NCI-H2171 (cell line): ENCODE measurements at places on chromosomes 3 and 15.
A peak's percentile ranks its signal among the peaks of the same experiment; 100 is the strongest.

GRCh38 chr3:40387001-40387894, at the start of gene ENTPD3:
ENTPD3 (plus strand) TSS chr3:40387184; CDS start chr3:40388058, 874 bp downstream.
- no peak for DNase-seq

DNA sequence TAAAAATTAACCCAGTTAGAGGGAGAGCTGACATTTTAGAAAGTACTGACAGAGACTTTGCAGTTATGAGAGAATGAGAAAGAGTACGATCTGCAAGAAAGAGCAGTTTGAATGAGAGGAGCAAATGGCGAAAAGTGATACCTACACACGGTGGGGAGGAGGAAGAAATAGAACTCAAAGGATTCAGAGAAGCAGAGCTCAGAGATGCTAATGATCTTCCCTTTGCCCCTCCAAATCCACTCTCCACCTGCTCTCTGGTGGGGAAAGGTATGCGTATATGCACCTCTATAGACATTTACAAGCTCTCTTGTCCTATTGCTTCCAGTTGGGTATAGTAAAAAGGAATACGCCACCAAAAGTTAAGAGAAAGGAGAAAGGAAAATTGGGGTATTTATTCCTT, 123.3 kb upstream of the TTC14 start:
- DNase-seq: no peak

DNA sequence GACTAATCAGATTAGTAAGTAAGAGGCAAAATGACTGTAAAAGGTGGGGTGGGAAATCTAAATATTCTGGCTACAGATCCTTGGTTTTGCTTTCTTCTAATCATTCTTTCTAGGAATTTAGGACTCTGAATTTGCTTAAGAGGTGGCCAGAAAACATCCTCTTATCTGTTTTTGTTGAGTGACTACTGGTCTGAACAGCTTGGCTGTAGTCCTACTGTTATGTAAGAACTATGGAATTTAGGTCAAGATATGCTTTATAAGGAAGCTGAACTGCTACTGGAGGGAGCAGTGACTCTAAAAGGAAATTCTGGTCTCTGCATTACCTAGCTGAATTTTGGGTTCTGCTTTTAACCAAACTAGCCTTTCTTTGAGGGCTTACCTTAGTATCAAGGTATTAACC, 33.5 kb upstream of the CSPG5 start:
- no peak for DNase-seq

DNA sequence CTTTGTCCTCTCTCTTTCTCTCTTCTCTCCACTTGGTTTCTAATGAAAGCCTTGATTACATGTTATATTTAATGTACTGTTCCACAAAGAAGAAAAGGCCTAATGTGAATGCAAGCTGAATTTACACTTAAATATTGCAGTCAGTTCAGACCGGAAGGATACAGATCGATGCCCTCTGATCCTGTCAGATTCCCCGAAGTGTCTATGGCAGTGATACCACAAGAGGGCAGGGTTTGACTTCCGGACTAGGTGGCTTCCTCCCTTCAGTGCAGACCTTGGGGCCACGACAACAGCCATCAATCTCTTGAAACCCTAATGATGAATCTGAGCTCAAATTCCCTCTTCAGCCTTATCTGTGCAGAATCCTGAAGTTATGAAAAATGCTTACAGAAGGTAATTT, 29.5 kb downstream of the AGTR1 start:
- no peak for DNase-seq

GRCh38 chr3:37330466-37330865, 156.1 kb upstream of the LRRFIP2 start:
- DNase-seq: no peak

DNA sequence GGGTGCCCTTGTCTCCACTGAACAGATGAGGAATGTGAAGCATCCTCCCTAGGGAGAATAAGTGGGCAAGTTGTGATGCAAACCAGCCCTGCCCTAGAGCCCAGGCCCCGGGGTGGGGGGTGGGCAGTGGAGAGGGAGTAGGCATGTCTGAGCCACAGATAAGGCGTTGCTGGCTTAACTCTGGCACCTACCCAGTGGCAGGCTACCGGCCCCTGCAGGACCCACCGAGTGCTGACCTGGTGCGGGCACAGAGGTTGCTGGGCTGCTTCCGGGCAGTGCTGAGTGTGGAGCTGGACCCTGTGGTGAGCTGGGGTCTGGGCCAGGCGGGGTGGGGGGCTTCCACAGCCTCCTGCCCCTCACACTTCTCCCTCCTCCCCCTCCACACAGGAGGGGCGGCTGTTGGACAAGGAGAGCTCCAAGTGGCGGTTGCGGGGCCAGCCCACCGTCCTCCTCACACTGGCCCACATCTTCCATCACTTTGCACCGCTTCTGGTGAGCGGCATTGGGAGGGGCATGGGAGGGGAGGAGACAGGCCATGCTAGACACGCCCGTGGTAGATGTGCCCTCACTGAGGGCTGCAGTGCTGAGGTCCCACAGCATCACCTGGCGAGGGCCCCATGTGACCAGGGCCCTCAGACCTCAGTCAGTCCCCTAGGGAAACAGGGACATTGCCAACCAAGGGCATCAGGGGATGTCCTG, 10.1 kb downstream of the RNF123 start:
- no peak for DNase-seq

- DNase-seq: no peak
Measured at GRCh38 chr15:38853608-38854007, 289.0 kb upstream of the RASGRP1 start.

GRCh38 chr3:8657804-8658305, 13.3 kb upstream of the SSUH2 start:
- no peak for DNase-seq

DNA sequence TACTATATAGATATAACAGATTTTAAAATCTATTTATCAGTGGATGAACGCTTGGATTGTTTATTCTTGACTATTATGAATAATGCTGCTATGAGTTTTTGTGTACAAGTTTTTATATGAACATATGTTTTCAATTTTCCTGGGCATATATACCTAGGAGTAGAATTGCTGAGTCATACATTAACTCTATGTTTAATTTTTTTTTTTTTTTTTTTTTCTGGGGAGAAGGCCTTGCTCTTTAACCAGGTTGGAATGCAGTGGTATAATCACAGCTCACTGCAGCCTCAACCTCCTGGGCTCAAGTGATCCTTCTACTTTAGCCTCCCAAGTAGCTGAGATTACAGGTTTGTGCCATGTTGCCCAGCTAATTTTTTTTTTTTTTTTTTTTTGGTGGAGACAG, 9.1 kb downstream of the CIDEC start:
- no peak for DNase-seq

GRCh38 chr3:187708696-187709095, 6.3 kb upstream of the RTP2 start:
- DNase-seq: no peak

DNA sequence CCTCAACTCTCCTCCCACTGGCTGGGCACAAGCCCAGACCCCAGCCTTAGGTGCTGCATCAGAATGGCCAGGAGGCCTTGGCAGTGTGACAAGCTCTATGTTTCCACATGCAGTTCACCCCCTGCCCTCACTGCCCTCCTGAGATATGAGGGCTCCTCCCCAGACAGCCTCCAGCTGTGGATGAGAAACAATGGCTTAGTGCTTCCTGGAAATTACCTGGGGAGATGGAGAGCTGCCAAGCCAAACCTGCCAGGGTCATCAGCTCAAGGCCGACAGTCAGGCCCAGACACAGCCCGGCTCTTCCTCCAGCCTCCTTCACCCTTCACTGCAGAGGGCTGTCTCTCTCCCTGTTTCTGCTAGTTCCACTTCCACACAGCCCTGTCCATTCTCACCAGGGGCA, 76.3 kb downstream of the MYLK start:
- DNase-seq: no peak

DNA sequence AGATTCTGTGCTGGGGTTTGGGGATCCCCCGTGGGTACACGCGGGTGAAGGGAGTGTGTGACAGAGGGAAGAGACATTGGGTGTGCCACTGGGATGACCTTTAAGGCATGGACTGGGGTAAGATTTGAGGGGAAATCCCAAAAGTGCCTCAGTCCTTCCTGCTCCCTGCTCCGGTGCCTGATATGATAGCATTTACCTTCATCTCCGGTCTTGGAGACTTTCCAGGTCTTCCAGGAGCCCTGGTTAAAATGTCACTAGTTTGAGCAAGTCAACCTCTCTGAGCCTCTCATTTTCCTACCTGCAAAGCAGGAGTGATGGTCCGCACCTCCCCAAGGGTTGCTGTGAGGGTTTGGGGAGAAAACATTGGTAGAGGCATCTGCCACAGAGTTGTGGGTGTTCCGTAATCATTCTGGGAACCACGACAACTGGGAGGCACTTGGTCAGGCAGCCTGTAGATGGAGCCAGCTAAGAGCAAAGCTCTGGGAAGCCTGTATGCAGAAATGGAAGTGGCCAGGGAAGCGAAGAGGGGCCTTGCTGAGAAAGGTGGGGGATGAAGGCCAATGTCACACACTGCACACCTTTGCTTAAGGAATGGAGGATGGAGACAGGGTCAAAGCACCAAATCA, 33.9 kb upstream of the KIF23 start:
- no peak for DNase-seq

DNA sequence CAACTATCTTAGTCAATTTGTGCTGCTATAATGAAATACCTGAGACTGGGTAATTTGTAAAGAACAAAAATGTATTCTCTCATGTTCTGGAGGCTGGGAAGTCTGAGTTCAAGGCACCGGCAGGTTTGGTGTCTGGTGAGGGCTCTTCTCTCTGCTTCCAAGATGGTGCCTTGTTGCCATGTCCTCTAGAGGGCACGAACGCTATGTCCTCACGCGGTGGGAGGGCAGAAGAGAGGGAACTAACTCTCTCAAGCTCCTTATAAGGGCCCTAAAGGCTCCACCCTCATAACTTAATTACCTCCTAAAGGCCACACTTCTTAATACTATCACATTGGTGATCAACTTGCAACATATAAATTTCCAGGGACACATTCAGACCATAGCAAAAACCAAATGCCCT, 108.4 kb downstream of the ADAMTSL3 start:
- DNase-seq: no peak

GRCh38 chr3:129039271-129040038, 21.1 kb upstream of the GP9 start:
- peak; percentile 86 for DNase-seq

DNA sequence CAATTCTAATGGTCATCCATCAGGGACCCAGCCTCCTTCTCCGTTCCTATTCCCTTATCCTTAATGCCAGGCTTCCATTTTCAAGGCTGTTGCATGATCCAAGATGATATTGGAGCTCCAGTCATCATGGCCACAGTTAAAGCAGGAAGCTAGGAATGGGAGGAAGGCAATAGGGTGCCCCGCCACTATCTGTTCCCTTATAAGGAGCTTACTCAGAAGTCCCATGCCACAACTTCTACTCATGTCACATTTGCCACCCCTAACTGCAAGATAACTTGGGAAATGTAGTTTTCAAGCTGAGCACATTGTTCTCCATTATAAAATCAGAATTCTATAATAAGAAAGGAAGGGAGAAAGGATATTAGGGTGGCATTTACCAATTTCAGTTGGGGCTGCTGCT, 38.6 kb upstream of the SPSB4 start:
- no peak for DNase-seq

- no peak for DNase-seq
Measured at GRCh38 chr15:71691458-71692417, 118.6 kb upstream of the NR2E3 start.

DNA sequence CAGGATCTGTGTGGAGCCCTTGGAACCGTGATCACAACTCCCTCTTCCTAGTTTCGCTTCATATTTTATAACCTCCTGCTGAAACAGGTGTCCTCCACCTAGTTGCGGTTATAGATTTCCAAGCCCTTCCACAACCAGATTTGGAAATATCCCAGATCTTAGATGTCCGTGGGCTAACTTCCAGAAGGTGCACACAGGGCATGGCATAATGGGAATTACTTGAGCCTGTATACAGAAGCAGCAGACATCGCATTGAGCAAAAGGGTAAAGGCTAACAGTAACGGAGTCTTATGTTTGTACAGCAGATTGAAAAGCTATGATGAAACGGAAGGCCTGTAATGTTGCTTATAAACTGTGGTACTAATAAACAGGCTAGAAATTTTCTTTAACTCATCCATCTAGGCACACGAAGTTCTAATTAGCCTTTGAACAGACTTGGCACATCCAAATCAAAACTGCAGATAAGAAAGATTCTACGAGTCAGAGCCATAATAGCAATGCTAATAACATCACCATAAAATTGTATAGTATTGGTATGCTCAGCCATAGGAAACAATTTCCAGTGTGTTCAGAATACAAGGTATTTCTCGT, 1.2 kb upstream of the USF3 start:
- DNase-seq: no peak

DNA sequence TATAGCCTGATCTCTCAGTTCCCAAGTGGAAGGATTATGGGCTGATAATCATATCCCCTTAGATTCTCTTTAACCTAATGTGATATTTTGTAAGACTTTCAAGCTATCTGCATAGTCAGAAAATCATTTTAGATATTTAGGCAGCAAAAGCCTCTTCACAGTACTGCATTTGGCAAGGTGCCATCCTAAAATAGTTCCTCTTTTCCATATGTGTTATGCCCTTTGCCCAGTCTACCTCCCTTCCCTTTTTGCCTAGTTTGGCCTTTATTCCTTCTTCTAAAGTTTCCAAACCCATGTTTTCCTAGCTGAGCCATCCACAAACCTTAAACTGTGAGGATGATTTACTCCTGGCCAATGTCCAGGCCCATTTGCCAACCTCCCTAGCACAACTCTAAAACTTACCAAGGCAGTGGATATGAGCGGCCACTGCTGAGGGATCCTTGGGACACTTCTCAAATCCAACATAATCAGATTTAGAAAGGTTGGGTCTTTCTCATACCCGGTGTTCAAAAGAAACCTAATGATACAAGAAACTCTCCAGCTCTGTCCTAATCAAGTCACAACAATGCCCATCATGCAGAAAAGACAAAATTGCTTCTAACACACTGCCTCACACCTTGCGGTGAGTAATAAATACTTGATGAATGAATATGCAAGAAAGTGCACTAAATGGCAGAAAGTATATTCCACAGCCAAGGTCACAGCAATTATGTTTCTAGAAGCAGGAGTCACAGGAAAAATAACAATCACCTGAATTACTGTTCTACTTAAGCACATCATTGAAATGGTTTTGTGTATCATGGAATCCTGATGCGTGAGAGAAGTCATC, 493.9 kb downstream of the NLGN1 start:
- no peak for DNase-seq

DNA sequence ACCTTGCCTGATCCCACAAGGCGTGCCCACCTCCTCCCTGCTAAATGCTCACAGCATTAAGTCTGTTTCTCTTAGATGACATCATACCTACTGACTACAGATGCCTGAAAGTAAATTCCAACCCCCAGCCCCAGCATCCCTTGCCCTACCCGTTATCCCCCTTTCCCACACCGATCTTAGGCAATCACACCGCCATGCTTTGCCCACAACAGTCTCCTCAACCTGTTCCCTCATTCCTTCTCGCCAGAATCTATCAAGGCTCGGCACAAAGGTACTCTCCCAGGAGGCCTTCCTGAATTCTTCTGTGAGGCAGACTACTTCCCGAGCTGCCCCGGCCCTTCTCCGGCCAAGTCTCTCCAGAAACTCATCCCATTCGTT, 789 bp upstream of the SEC61A1 start:
- DNase-seq: no peak

DNA sequence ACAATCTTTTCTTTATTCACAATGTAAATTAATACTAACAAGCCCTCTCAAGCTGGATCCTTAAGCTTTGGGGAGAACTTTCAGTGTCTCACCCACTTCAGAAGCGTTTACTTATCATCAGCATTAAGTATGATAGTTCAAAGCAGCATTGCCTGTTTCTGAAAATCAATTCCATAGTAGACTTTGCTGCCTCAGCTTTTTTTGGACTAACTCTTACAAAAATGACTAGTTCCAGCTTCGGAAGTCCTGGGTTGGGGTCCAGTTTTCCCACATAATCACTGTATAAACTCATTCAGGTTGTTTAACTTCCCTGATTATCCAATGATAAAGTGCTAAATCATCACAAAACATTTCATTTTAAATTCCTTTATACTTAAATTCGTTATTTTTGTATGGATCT, 114.4 kb downstream of the NR2F2 start:
- no peak for DNase-seq
